ENCODE measurements at places on chromosomes 13 and 19.
A peak's percentile ranks its signal among the peaks of the same experiment; 100 is the strongest.

- DNase-seq, result peak; percentile 66
Observed at GRCh38 chr19:17385878-17386611, 8.0 kb downstream of the CCDC194 start.

GRCh38 chr19:14089662-14090508 is 666 bp downstream of the SAMD1 start:
- peak; percentile 68 for DNase-seq

DNA sequence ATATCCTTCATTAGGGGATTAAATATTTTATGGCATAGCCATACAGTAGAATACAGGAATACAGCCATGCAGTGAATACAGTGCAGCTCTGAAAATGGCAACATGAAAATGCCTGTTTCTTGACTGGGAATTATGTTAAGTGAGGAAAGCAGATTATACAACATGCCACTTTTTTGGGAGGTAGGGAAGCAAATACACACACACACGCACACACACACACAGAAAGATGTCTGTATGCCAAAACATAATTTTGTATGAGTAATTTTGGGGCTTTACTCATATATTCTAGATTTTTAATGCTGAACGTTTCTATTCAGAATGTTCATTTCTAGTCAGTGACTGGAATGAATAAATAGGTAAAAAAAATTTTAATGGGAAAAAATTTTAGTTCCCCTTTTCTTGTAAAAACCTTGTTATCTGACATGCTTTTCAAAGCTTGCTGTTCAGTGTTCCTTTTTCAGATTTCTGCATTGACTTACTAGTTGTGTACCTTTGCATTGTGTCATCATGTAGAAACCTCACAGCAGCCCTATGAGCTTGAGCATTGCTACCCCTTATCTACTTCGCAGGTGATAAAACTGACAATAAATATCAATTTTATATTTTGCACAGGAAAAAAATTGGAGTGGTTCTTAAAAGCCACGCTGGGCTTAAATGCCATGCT is 7.8 kb downstream of the GPR183 start:
- DNase-seq, result no peak

DNA sequence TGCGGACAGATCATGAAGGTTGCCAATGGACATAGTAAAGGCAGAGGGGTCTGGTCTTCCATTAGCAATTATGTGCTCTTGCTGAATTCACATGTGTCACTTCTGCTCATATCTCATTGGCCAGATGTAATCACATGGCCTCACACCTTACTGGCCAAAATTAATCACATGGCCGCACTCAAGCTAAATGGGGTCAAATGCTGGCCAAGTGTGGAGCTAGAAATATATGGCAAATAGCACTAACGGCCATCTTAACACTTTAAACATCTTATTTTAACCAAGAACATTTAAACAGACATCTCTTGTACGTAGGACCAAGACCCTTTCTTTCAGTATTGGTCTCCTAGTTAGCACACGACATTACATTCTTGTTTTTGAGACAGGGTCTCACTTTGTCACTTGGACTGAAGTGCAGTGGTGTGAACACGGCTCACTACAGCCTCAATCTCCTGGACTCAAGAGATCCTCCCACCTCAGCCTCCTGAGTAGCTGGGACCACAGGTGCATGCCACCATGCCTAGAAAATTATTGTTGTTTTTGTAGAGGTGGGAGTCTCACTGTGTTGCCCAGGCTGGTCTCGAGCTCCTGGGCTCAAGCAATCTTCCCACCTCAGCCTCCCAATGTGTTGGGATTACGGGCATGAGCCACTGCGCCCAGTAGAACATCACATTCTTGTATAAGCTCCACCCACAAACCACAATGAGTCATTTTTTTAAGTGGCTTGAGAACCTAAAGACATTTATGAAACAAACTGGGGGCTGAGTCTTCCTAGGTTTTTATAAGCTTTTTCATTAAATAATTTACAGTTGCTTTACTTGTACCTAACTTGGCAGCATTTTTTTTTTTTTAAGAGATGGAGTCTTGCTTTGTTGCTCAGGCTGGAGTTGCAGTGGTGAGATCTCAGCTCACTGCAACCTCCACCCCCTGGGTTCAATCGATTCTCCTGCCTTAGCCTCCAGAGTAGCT is 2.9 kb upstream of the PTOV1 start:
- peak; percentile 73 for DNase-seq

DNA sequence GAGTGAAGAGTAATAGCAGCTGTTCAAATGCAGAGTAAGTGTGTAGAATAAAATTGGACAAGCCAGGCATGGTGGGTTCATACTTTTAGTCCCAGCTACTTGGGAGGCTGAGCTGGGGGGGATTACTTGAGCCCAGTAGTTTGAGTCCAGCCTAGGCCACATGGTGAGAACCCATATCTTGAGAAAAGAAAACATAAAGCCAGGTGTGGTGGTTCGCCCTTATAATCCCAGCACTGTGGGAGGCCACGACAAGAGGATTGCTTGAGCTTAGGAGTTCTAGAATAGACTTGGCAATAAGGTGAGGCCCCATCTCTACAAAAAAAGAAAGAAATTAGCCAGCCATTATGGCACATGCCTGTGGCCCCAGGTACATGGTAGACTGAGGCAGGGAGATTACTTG is 1241.1 kb downstream of the UQCRFS1 start:
- DNase-seq, result no peak

DNA sequence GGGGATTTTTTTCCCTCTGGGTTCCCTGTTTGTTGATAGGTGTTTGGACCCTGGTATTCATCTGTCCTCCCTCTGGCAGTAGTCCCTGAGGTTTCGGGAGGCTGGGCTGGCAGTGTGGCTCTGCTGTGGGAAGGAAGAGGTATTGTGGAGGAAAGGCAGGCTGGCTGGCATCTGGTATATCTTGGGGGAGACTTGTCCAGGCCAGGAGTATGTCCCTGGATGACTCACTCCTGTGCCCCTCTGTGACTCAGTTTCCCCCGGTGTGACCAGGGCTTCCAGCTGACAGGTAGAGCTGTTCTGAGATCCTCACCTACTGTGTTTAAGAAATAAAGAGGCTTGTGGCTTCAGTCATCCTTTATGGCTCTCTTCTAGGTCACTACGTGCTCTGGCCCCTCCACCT is 14.2 kb upstream of the ZNF492 start:
- DNase-seq, result no peak

DNA sequence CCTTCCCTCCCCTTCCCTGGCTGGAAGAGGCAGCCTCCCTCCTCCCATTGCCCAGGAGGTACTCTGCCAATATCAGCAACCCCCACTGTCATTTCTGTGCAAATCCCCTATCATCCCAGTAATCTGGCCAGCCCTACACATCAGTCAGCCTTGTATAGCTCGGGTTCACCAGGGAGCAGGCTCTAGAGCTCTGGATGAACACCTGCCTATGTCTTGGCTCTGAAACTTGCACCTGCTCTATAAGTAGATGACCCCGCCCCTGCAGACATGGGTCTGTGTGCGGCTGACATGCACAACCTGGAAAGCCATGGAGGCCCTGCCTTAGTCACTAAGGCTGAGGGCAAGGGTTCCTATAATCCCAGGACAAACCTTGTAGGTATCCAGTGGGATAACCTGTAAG is 1042.9 kb downstream of the UQCRFS1 start:
- no peak for DNase-seq

DNA sequence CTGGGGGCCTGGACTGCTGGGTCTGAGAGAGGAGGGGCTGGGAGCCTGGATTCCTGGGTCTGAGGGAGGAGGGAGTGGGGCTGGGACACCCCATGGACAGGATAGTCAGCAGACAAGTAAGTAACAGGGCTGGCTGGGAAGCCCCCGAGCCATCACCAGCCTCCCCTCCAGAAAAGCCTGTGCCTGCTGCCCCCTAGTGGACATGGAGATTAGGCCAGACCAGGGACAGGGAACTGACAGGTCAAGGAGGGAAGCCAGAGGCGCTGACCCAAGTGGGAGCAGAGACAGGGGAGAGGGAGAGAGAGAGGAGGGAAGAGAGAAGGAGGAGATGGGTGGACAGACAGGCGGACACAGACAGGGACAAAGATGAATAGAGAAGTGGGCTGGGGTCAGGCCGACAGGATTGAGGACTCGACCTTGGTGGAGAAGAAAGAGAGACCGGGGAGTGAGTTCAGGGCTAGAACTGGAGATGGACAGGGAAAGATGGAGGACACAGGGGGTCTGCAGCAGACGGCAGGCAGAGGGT is 6.7 kb upstream of the ERFL start:
- DNase-seq, result peak; percentile 76

- DNase-seq, result no peak
Observed at GRCh38 chr19:16521715-16522289, 20.4 kb downstream of the CHERP start.

- DNase-seq, result no peak
Observed at GRCh38 chr13:59356607-59357006, 807.1 kb downstream of the DIAPH3 start.

- DNase-seq, result peak; percentile 73
Observed at GRCh38 chr13:19587635-19588300, 26.4 kb upstream of the TPTE2 start.

GRCh38 chr13:106152047-106152446 is 383.4 kb downstream of the EFNB2 start:
- DNase-seq, result no peak

DNA sequence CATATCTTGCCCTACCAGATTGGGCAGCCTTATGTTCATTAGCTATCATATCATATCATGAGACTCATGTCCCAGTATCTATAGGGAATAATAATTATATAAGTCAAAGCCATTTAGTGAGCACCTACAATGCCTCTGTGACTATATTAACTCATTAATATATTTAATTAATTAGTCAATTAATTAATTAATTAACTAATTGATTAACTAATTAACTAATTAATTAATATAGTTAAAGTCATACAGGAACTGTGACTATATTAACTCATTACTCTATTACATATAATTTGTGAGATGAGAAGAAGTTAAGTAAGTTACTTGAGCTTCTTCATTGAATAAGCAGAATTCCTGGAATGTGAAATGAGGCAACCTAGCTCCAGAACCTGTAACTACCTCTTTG is 588.3 kb upstream of the SLITRK1 start:
- no peak for DNase-seq

DNA sequence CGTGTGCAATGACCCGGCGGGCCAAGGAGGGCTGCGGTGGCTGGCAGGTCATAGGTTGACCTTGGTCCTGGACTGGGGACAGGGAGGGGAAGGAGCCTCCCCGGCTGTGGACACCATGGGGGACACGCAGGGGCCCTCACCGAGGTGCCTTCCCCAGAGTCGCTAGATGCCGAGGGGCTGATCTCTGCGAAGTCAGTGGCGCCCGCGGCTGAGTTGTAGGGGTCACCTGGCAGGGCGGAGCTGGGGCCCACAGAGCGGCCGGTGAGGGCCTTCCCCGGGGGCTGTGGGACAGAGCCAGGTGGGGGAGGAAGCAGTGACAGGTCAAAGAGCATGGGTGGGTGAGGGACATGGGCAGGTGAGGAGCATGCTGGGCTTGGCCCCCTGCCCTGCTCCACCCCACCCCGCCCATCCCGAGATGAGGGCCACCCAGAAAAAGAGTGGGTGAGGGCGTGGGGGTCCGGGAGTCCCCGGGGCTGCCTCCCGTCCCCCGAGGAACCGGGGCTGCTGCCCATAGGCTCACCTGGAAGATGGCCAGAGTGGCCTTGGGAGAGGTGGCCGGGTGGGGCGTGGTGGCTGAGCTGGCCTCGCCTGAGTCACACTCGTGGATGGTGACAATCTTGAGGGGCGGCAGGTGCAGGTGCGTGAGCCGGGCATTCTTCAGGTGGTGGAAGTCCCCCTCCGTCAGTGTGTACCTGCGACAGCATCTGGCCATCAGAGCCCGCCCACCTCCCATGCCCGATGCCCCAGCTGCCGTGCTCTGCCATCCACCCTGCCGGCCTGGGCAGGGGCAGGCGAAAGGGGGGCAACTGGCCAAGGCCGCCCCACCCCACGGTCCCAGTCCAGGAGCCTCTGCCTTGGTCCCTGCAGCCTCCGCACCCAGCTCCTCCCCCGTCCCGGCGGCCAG is 3.5 kb downstream of the CBARP start:
- no peak for DNase-seq

DNA sequence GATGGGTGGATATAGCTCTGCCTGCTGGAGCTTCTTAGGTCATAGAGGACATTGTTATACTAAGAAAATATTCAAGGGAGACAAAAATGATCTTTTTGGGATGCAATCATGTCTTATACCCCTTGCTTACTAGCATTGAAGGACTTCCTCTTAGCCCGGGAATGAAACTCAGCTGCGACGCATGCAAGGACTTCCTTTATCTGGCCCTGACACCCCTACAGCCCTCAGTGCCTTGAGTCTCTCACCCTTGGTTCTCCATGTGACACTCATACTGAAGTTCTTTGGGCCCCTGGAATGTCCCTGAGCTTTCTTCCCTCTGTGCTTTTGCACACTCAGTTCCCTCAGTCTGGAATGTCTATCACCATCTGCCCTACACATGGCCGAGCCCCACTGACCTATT is 72.5 kb upstream of the MTIF3 start:
- no peak for DNase-seq

GRCh38 chr13:100872761-100873160 is 198.2 kb upstream of the TMTC4 start:
- DNase-seq, result no peak

- DNase-seq, result no peak
Observed at GRCh38 chr13:80215368-80215767, 125.6 kb downstream of the SPRY2 start.

- DNase-seq, result peak; percentile 52
Observed at GRCh38 chr13:99658261-99658991, 157.2 kb downstream of the TM9SF2 start.

DNA sequence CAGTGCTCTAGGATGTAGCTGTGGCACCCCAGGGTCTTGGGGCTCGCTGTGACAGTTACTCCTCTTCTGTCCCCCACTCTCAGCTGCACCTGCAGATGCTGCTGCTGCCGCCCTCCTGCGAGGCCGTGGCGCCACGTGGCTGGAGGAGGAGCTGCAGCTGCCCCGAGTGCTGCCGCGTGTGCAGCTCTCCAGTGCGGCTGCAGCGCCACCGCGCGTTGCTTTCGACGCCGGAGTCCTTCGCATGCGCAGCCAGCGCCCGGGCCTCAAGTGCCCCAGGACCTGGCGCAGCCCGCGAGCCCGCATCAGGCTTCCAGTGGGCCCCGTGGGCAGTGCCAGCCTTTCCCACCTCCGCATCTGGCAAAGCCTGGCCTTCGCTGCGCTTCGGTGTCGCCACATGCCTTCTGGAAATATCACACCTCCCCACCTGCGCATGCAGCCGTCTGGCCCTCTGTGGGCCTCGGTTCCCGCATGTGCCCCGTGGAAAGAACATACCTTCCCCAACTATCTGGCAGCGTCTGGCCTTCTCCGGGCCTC is 692 bp upstream of the ZNF580 start:
- peak; percentile 87 for DNase-seq

GRCh38 chr13:80149736-80150135 is 191.2 kb downstream of the SPRY2 start:
- DNase-seq, result no peak

- DNase-seq, result no peak
Observed at GRCh38 chr19:49368711-49369358, 5.2 kb downstream of the DKKL1 start.

- no peak for DNase-seq
Observed at GRCh38 chr19:57267291-57267690, 13.0 kb upstream of the ZNF460 start.

DNA sequence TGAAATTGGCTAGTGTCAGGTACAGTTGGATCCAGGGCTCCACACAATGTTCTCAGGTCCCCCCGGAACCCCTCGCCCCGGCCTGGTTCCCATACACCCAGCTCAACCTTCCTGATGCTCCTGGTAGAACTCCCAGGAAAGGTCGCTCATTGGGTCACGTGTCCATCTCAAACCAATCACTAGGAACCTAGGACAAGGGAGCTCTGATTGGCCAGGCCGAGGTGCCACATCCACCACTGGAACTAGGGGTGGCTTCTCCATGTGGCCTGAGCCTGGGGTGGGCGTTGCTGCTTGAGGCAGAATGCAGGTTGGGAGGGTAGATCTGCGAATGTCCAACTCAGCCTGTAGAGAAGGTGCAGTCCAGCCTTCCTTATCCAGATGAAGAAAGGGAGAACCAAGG is 6.9 kb upstream of the MEF2B start:
- no peak for DNase-seq

Data from activated CD4-positive, alpha-beta T cell treated with anti-CD3 and anti-CD28 coated beads, Interleukin-10, Interleukin-2, amounts not matched to agents 100 ng/mL and 50 ng/mL, durations not matched to agents 16 hours and 8 hours (primary cell).